ENCODE measurements at places on chromosomes 12 and 14. TPM values are rescaled to one million over a fixed set of nuclear protein-coding genes. Genes with fewer than 3 reads are reported as not detected.

The DHRS1 gene
- 13.9 TPM for total RNA-seq

The ZNF140 gene
- total RNA-seq, result 13.8 TPM

The STX2 gene
- 46.6 TPM for total RNA-seq

The CACNA2D4 gene
- total RNA-seq, result 3.8 TPM

The RFLNA gene
- total RNA-seq, result 1.2 TPM

The RPGRIP1 gene
- not detected for total RNA-seq

The CRIP1 gene
- 56.5 TPM for total RNA-seq

The TDG gene
- 13.7 TPM for total RNA-seq

DNA sequence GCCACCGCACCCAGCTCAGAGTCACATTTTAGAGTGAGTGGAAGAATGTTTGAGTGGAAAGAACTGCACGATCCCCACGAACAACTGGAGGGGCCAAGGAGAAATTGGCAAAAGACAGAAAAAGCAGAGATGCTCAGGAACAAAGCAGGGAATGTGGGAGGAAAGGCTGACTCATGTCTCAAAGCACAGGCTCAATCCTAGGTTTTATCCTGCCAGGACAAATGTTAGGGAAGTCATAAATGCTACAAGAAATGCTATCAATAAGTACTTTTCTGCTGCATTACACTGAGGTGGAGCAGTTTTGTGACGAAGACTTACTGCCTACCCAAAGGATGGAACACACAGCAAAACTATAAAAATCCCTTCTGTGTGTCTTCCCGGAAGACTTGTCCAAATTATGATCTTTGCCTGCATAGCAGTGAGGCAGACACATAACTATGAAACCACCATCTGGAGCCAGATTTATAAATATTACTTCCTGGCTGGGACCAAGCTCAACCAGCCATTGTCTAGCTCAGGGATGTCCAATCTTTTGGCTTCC is 26.7 kb downstream of the NIN start:
- H3K27ac ChIP-seq, result peak overlapping the region; percentile 2
- DNase-seq, result peak; percentile 60
- no peak overlapping the region for H3K4me3 ChIP-seq
- no peaks in the 10 kb centered on the region for H3K27me3 ChIP-seq
- peaks cover 10% of the 10 kb centered on the region for H3K4me1 ChIP-seq

GRCh38 chr14:94706133-94706532 is 63.8 kb downstream of the GSC start:
- no peaks in the 10 kb centered on the region for H3K36me3 ChIP-seq
- no peak overlapping the region for H3K4me3 ChIP-seq
- DNase-seq, result no peak
- H3K27me3 ChIP-seq, result no peaks in the 10 kb centered on the region
- no peak overlapping the region for H3K27ac ChIP-seq

GRCh38 chr12:175250-175649 is 38.7 kb downstream of the SLC6A12 start:
- no peak overlapping the region for H3K27ac ChIP-seq
- no peaks in the 10 kb centered on the region for H3K27me3 ChIP-seq
- DNase-seq, result no peak
- H3K4me1 ChIP-seq, result peaks cover 48% of the 10 kb centered on the region
- no peak overlapping the region for H3K4me3 ChIP-seq

GRCh38 chr12:132542661-132543060 is 52.7 kb downstream of the FBRSL1 start:
- peaks cover 8% of the 10 kb centered on the region for H3K4me1 ChIP-seq
- no peaks in the 10 kb centered on the region for H3K27me3 ChIP-seq
- H3K36me3 ChIP-seq, result peaks cover 19% of the 10 kb centered on the region
- no peak overlapping the region for H3K4me3 ChIP-seq
- no peak overlapping the region for H3K27ac ChIP-seq
- no peak for DNase-seq

DNA sequence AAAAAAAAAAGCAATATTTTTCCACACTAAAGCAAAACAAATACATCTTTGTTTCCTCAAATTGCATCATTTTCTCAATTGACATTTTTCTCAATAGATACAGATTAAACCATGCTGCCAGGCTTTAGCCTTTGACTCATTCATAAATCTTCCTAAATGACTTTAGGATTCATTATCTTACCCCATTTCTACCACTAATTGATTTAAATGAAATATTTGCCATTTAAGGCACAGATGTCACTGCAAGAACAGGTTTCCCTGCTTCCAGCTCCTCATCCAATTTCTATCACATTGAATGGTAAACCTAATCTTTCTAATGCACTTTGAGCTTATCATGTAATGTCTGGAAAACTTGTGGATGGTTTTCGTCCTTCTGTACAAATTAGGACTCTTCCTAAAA is 298.7 kb downstream of the RPL10L start:
- H3K4me3 ChIP-seq, result no peak overlapping the region
- no peak overlapping the region for H3K27ac ChIP-seq
- H3K36me3 ChIP-seq, result no peaks in the 10 kb centered on the region
- no peak for DNase-seq
- no peaks in the 10 kb centered on the region for H3K4me1 ChIP-seq
- H3K27me3 ChIP-seq, result no peaks in the 10 kb centered on the region

GRCh38 chr12:22335794-22336166 is 1.3 kb upstream of the ST8SIA1 start:
- peak overlapping the region; percentile 83 for H3K27ac ChIP-seq
- H3K36me3 ChIP-seq, result no peaks in the 10 kb centered on the region
- H3K4me3 ChIP-seq, result peak overlapping the region; percentile 78
- H3K4me1 ChIP-seq, result peaks cover 39% of the 10 kb centered on the region

DNA sequence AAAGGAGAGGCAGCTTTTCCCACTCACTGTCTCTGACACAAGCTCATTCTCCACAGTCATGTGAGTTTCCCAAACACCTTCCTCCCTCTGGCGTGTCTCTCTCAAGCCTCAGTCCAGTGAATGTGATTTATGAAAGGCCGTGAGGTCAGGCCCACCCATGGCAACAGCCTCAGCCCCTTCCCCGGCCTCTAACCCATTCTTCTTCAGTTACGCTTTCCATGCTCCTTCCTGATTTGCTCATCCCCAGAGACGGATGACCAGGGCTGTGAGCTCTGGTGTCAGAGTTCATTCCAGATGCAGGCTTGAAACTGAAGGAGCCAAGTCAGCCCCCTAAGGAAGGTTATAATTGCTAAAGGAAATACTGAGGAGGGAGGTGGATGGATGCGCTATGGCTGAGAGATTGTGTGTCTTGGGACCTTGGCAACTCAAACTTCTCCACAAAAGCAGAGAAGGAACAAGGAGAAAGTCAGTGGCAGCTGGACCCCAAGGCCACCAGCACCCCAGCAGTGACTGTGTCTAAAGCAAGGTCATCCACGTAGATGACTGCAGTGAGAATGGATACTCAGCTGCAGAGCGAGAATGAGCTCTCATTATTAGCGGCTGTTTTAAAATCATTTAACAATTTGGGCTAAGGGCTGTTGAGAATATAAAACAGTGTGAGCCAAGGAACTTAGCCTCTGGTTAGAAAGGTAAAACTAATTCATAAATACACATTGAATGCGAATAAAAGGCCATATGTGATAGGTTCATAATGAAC is 84.1 kb downstream of the FBXL14 start:
- no peaks in the 10 kb centered on the region for H3K36me3 ChIP-seq
- H3K27me3 ChIP-seq, result no peaks in the 10 kb centered on the region
- H3K27ac ChIP-seq, result no peak overlapping the region

GRCh38 chr12:126342866-126343265 is 1277.6 kb downstream of the AACS start:
- no peak overlapping the region for H3K27ac ChIP-seq
- H3K4me1 ChIP-seq, result no peaks in the 10 kb centered on the region
- no peaks in the 10 kb centered on the region for H3K36me3 ChIP-seq
- no peaks in the 10 kb centered on the region for H3K27me3 ChIP-seq
- no peak overlapping the region for H3K4me3 ChIP-seq

DNA sequence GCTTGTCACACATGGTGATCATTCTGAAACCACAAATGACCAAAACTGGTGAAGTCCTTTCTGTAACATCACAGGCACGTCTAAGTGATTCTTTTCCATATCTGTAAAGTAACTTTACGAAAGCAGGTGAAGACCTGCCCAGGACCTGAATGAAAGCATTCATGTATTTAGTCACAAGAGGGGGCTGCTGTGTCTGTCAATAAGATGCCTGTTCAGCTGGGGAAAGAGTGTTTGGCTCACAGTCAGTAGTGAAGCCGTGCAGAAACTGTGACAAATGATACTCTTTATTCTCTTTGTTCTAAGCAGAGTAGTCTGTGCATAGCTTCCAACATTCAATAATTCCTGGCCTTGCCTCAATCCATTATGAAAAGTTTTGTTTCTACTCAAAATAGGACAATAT is 373.5 kb upstream of the OR4E1 start:
- H3K36me3 ChIP-seq, result no peaks in the 10 kb centered on the region
- no peak overlapping the region for H3K4me3 ChIP-seq
- H3K4me1 ChIP-seq, result no peaks in the 10 kb centered on the region

DNA sequence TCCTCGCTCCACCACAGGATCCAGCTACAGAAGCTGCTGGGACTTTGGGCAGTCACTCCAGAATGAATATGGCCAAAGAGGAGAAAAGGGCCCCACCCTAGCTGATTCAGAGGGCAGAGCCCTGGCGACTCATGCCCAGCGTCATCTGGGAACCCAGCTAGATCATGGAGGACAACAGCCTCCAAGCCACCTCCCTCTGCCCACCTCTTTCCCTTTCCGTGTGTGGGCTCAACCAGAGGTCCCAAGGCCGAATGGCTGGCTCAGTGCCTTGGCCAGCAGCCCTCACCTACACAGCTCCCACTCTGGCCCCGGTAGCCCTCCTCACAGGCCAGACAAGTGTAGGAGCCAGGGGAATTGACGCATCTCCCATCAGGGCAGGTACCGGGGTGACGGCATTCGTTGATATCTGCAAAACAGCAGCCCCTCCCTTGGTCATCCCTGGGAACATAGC is 17.4 kb downstream of the ISCA2 start:
- H3K4me1 ChIP-seq, result no peaks in the 10 kb centered on the region
- H3K27ac ChIP-seq, result no peak overlapping the region
- peaks cover 35% of the 10 kb centered on the region for H3K36me3 ChIP-seq
- no peak for DNase-seq

DNA sequence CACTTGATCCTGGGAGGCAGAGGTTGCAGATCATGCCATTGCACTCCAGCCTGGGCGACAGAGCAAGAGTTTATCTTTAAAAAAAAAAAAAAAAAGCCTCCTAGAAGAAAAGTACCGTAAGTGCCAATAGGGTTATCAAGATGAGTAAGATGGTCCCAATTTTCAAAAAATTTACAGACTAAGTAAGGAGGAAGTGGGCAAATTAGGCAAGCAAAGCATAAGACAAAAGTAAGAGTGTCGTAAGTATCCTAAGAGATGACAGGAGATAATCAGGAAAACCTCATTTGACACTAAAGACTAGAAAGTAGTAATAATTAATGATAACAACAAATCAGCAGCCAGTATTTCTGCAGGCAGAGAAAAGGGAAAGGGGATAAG is 12.2 kb downstream of the PYM1 start:
- H3K4me1 ChIP-seq, result peaks cover 11% of the 10 kb centered on the region
- no peak overlapping the region for H3K27ac ChIP-seq
- no peak overlapping the region for H3K4me3 ChIP-seq
- H3K27me3 ChIP-seq, result no peaks in the 10 kb centered on the region
- no peak for DNase-seq

- H3K27me3 ChIP-seq, result no peaks in the 10 kb centered on the region
- no peak overlapping the region for H3K4me3 ChIP-seq
- DNase-seq, result no peak
- no peaks in the 10 kb centered on the region for H3K36me3 ChIP-seq
- H3K27ac ChIP-seq, result no peak overlapping the region
Observed at GRCh38 chr12:28536088-28536487, 345.8 kb downstream of the CCDC91 start.

DNA sequence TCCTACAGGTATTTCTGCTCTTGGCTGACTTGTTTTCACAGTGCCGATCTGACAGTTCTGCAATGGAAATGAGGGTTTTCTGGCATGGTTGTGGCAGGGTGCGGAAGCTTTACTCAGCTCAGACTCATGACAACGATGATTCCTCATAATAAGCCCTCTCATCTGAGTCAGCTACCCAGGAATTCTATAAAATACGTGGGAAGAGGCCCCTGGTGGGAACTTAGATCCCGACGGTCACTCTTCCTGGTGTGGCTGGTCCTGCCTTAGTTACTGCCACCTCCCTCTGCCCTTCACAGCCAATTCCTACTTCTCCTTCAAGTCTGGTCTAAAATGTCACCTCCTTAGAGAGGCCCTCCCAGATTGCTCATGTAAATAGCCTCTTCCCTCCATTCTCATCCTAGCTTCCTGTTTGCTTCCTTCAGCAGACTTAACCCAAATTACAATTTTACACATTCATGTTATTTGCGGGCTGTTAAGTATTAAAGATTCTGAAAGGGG is 104.2 kb upstream of the MAP1LC3B2 start:
- H3K36me3 ChIP-seq, result no peaks in the 10 kb centered on the region
- no peak overlapping the region for H3K4me3 ChIP-seq
- H3K27me3 ChIP-seq, result no peaks in the 10 kb centered on the region
- H3K27ac ChIP-seq, result peak overlapping the region; percentile 83
- peaks cover 11% of the 10 kb centered on the region for H3K4me1 ChIP-seq

DNA sequence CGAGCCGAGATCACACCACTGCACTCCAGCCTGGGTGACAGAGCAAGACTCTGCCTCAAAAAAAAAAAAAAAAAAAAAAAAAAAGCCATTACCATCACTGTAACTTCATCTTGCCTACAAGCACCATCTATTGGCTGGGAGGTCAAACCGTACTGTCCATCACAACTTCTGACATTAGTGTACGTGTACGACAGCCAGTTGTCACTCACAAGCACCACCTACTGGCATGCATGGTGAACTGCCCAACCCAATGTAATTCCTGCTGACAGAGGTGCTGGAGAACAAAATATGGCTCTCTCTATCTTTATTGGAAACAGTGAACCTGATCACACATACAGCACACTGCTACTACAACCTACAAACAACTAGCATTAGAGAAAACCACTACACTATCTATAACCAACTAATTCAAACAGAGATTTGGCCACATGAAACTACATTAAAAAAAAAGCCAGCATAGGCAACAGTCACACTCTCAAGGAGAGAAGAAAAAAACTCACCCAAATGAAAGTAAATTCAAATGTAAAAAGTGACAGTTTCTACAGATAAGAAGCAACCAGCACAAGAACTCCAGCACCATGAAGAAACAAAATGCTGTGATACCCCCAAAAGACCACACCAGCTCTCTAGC is 82.3 kb downstream of the PUS7L start:
- H3K27ac ChIP-seq, result no peak overlapping the region
- no peaks in the 10 kb centered on the region for H3K27me3 ChIP-seq
- H3K36me3 ChIP-seq, result no peaks in the 10 kb centered on the region

GRCh38 chr14:23034498-23035302 is at the start of gene PSMB5:
TSS of gene PSMB5 (minus strand) at chr14:23034900. CDS start at chr14:23034881, 19 bp downstream.
- H3K36me3 ChIP-seq, result peaks cover 36% of the 10 kb centered on the region
- DNase-seq, result peak; percentile 98
- peak within 1 kb of the TSS; percentile 89 for H3K27ac ChIP-seq
- peaks cover 17% of the 10 kb centered on the region for H3K4me1 ChIP-seq
- H3K27me3 ChIP-seq, result no peaks in the 10 kb centered on the region
- H3K4me3 ChIP-seq, result peak within 1 kb of the TSS; percentile 78

GRCh38 chr12:26471560-26471959 is 276.2 kb downstream of the SSPN start:
- no peak for DNase-seq
- peaks cover 15% of the 10 kb centered on the region for H3K36me3 ChIP-seq
- H3K27ac ChIP-seq, result no peak overlapping the region
- H3K4me3 ChIP-seq, result no peak overlapping the region

GRCh38 chr14:87131879-87132278 is 861.1 kb downstream of the GALC start:
- no peaks in the 10 kb centered on the region for H3K4me1 ChIP-seq
- no peaks in the 10 kb centered on the region for H3K27me3 ChIP-seq
- DNase-seq, result no peak

All from esophagus muscularis mucosa (tissue), 4 donors.